DND-41 (cell line): ENCODE measurements at places on chromosomes 5 and 9.
A peak's percentile ranks its signal among the peaks of the same experiment; 100 is the strongest.

DNA sequence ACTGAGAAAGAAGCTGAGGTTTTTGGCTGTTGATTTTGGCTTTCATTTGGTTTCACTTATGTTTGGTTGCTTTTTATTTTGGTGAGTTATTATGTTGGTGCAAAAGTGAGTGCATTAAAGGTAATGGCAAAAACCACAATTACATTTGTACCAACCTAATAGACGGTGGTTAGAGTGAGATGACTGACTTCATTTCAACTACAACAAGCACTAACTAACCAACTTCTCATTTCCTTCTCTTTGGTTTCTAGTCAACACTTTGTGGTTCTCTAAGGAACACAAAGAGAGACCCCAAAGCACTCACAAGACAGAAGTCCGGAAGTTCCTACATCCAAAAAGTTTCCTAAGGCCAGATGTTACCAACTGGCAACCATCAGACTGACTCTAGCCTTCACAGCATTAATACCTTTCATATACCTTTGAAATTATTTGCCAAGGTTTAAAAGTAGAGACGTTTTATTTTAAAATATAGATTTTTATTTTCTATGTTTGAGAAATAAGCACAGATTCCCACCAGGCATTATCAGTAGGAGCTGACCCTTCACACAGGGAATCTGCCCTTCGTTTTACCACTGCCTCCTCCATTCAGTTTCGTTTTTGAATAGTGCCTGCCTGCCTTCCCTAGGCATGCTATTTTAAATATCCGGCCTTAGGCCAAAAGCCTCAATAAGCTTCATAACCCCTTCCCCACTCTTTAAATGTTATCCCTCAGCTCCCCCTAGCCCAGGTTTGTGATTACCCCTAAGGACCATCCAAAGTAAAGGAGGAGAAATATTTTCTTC, 301.1 kb upstream of the PTGER4 start:
- DNase-seq: no peak

DNA sequence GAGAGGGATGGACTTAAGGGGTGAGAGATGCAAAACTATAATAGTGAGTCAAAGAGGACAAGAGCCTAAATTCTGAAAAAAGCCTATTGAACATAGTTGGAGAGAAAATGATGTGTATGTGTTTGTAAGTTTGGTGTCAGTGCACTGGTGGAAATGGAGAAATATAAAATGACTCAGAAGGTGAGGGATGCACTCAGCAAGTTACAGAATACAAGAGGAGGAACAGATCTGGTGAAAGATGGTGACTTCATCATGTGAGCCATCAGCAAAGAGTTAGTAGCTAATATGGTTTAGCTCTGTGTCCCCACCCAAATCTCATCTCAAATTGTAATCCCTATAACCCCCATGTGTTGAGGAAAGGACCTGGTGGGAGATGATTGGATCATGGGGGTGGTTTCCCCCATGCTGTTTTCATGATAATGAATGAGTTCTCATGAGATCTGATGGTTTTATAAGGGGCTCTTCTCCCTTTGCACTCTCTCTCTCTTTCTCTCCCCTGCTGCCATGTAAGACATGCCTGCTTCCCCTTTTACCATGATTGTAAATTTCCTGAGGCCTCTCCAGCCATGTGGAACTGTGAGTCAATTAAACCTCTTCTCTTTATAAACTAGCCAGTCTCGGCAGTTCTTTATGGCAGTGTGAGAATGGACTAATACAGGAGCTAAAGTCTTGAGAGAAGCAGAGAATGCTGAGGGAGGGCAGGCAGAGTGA, 30.4 kb upstream of the FYB1 start:
- no peak for DNase-seq

DNA sequence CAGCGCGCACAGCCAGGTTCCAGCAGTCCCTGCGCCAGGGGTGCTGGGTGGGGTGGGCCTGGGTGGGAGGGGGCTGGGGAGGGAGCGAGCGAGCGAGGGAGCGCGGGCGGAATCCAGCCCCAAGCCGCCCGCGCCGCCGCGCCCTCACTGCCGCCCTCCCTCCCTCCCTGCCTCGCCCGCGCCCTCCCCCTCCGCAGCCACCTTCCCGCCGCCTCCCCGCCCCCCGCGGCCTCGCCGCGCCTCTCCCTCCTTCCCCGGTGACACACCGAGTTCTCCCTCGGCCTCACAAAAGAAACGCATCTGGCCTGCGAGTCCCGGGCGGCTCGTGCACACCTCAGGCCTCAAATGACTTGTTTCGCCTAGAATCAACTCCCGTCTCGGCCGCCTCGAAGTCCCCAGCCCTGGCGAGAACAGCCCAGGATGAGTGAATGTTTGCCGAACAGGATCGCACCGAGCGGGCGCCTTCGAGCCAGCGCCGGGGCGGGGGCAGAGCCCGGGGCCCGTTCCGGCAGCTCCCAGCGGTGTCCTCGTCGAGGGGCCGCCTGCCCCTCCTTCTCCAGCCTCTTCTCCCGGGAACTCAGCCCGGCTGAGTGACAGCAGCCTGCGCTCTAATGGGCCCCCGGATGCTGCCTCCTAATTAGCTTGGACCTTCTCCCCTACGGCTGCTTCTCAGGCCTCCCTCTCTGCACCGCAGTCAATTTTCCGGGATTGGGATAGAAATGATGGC, 371 bp upstream of the PITX1 start:
- DNase-seq: peak; percentile 83

DNA sequence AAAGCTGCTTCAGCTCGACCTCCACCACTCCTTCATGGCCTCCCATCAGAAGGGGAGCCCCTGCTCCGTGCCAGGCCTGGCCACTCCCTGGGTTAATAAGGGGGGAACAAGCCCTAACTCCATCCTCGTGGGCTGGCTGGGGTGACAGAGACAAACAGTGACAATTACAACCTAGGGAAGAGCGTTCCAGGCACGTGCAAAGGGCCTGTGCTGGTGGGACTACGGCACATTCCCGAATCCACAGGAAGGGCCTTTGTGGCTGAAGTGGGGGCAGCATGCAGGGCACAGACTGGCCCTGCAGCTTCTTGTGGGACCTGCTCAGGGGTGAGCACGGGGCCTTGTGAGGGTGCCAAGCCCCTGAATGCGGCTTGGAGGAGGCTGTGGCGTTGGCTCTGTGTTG, 157.4 kb downstream of the C9orf50 start:
- DNase-seq: no peak
